NCI-H187 (cell line): ENCODE measurements at places on chromosomes 4 and X.

DNA sequence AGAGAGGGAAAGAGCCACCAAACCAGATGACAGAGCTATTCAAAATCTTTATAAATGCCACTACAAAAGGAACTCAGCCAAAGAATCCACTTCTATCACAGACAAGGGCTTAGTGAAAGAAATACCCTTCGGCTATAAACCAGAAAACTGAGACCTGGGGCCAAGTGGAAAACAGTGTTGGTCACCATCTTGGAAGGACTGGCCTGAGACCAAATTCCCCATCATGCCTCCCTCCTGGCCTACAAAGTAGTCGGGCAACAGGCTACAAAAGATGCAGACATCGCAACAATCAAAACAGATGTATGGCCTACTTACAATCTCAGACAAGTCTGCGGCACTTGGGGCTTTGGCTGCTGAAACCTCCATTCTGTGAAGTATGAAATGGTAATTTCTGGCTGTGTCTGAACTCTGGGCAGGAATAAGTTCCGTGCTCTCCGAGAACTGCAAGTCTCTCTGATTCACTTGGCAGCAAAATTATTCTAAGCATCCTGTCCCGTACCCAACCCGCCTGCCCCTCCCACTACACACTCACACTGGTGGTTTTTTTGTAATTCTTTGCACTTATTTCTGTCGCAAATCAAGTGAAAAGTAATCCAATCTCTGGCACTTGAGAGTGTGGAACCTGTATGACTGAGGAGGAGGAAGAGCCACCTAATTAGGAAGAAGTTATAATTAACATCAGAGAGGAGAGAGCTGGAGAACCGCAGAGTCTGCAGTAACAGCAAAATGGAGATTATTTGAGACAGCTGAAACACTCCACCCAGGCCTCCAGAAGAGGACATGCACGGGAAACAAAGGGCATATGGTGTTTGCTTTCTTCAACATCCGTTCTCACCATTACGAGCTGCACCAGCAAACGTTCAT lies 87.8 kb downstream of the SH3KBP1 start:
- no peak for DNase-seq

GRCh38 chr4:38678078-38678477 lies 14.1 kb downstream of the KLF3 start:
- DNase-seq = no peak

- DNase-seq = no peak
Measured at GRCh38 chr4:74933562-74934015, 673 bp downstream of the PARM1 start.

GRCh38 chr4:80237992-80238391 lies 28.5 kb upstream of the FGF5 start:
- no peak for DNase-seq

- no peak for DNase-seq
Measured at GRCh38 chr4:113738251-113738650, 23.3 kb downstream of the CAMK2D start.

GRCh38 chr4:81424336-81424735 lies 47.4 kb downstream of the RASGEF1B start:
- no peak for DNase-seq

DNA sequence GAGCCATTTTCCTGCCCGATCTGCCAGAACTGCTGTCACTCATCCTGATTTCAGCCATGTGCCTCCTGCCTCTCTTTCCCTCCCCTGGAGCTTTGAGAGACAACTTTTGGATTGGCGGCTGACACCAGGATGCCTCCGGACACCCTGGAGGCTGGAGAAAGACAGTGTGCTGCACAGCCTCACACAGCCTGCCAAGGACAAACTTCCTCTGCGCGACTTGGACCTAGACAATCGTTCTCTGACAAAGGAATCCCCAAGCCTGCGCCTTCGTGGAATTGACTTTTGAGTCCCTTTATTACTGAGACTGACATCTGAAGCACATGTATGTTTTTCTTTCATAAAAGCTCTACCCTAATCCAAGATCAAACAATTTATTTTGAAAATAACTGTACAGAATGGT lies 10.8 kb upstream of the LDB2 start:
- DNase-seq = no peak

DNA sequence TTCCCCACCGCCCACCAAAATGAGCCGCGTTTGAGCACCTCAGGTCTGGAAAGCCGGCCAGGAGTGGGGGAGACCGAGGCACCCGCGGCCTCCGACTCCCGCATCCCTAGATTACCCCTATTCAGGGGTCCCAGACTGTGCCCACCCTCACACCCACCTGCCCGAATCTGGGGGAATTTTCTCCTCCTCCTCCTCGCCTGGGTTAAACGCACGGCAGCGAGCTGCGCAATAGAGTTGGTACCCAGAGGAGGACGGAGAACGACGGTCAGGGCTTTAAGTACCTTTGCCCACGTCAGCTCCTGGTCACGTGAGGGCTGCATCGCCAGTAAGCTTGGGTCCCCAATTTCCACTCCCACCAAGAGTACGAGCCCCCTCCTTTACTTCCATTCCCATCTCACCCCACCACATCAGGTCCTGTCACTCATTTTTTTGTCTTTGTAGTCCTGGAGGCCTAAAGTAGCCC lies at the start of gene ARMCX2:
Gene ARMCX2, minus strand, starts transcription at position 250 of the 463 bp plus-strand sequence. CDS start 2,262 bp downstream, outside the sequence.
- DNase-seq = peak; percentile 74

GRCh38 chr4:140497405-140497746 lies 717 bp downstream of the MGAT4D start:
- no peak for DNase-seq

DNA sequence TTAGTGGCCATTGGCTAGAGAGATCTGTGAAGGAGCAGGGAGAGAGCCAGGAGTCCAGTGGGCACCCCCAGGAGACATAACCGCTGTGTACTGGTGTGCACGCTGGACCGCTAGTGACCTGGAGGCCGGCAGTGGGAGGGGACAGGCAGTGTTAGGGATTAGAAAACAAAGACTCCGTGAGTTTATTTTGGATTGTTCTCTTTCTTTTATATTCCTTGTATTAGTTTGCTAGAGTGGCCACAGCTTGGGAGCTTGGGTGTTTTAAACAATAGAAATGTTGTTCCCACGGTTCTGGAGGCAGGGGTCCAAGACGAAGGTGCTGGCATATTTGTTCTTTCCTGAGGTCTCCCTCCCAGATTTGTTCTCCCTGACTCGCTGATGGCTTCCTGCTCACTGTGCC lies 266.4 kb downstream of the RAPGEF2 start:
- DNase-seq = no peak

- no peak for DNase-seq
Measured at GRCh38 chrX:54994099-54994498, at the start of gene PFKFB1. TSS of gene PFKFB1 (minus strand) at chrX:54994188. CDS start at chrX:54994007, 181 bp downstream.

DNA sequence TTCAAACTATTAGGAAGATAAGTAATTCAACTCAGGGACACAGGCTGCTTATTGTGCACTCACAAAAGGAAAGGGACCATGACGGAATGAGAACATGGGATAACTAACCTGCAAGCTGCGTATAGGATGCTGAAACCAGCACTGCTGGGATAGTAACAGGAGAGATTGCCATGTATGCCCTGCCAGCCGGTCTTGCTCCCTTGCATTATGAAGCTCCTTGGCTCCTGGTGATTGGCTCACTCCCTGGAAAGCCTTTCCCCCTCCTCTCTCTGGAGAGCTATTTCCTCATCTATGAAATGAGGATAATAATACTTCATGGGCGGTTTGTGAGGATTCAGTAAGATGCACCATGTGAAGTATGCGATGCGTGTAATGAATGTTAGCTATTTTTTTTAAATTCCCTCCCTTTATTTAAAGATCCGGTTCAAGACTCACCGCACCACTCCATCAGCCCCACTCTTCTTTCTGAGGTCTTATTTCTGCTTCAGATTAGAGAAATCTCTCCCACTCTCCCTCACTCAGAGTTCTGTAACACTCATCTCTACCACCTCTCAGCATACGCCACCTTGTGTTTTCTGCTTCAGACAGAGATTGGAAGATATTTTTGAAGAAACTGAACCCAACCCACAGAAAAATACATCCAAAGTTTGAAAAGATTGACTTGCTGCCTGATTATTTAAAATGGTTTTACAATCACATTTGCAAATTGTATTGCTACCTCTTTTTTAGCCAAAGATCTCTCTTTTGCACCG lies 18.4 kb downstream of the MSMO1 start:
- DNase-seq = no peak

DNA sequence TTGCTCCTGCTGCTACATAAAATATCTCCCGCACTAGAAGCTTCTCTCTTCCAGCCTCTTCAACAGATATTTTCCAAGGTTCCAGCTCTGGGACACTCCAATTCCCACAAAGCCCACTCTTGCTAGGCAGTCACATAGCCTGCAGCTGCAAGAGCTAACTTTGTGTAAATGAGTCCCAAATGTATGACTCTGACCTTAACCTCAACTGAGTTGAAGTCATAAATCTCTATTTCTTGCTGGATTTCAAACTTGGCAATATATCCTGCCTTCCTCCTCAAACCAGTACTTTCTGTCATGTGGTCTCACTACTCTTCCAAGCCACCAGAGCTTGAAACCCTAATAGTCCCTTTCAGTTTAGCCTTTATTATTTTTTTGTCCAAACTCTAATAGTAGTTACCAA lies 315.4 kb upstream of the GRIA3 start:
- no peak for DNase-seq

- no peak for DNase-seq
Measured at GRCh38 chrX:109847257-109848187, 114.5 kb upstream of the ACSL4 start.

- no peak for DNase-seq
Measured at GRCh38 chr4:75995727-75996126, 5.0 kb upstream of the SDAD1 start.

- no peak for DNase-seq
Measured at GRCh38 chr4:4418676-4419390, 31.9 kb downstream of the NSG1 start.

DNA sequence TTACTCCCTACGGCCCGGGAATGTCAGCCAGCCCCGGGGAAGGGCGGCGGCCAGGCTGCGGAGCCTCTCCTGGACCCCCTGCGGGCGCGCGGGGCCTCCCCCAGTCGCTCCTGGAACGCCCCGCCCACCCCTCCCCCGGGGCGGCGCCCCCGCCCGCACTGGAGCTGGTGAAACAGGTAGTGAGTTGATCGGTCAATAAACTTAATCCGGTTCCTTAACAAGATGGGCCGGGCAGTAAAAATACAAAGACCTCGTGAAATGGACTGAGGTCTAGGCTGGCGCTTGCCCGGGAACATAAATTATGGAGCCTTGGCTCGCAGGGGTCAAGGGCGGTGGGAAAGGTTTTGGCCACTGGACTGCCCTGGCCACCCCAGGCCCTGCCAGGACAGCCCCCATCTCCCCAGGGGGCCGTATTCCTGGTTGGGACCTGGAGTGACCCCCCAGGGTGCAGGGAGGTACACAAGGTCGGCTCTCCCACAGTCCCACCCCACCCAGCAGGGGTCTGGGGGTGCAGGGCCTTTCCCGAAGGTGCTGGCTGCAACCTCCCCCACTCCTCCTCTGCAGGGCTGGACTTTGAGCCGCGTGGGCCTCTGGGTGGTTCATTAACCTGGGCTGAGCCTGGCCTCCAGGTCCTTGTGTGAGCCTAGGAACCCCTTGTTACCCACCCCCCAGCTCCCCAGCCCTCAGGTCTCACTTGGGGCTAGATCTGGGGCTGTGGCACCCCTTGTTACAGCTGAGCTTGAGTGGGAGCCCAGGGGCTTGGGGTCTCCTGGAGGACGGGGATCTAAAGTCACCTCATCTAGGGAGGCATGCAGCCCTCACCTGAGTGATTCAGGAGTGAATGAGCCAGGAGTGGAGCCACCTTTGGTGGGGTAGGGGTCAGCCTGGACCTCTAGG lies 2.5 kb downstream of the FGFR3 start:
- no peak for DNase-seq

- no peak for DNase-seq
Measured at GRCh38 chrX:56792270-56793111, 63.4 kb downstream of the NBDY start.

DNA sequence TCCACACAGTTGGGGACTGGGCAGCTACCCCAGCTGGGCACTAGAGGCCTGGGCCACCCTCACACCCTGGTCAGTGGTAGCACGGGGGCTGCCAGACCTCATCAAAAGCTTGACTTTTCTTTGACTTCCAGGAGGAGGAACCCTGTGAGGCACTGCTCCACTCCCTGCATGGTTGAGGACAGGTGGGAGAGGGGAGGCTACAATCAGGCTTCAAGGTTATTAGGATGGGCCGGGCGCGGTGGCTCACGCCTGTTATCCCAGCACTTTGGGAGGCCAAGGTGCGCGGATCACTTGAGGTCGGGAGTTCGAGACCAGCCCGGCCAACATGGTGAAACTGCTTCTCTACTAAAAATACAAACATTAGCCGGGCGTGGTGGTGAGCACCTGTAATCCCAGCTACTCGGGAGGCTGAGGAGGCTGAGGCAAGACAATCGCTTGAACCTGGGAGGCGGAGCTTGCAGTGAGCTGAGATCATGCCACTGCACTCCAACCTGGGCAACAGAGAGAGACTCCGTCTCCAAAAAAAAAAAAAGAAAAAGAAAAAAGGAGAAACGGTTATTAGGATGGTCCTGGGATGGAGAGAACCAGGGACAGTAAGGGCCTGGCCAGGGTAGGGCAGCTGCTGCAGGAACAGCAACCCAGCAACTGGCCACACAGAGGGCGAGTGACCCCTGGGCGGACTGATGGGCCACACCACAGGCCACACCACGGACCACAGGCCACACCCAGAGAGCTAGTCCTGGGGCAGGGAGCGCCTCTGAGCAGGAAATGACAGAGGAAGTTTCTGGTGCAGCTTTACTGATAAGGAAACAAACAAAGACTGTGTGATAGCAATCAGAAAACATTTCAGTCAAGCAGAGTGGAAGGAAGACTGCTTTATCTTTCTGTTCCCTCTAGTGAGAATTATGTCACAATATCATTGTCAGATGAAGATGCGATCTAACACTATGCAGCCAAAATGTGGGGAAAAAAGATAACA lies 20.5 kb upstream of the OPN1LW start:
- no peak for DNase-seq

DNA sequence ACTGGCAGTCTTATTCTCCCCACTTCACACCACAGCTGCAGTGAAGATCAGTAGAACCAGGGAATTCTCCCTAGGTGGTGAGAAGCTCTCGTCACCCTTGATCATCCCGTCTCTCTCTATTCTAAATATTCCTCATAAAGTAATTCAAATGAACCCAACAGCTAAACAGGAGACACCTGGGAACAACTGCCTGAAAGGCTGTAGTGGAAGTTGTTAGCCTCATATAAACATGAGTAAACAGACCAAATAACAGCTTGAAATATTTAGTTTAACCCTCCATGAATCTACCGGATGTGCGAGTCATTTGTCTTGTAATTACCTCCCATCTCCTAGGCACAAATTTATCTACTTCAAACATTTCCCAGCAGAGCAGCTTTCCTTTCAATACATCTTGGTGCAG lies 30.4 kb upstream of the APELA start:
- no peak for DNase-seq

- no peak for DNase-seq
Measured at GRCh38 chrX:13389501-13389900, 69.6 kb upstream of the ATXN3L start.

DNA sequence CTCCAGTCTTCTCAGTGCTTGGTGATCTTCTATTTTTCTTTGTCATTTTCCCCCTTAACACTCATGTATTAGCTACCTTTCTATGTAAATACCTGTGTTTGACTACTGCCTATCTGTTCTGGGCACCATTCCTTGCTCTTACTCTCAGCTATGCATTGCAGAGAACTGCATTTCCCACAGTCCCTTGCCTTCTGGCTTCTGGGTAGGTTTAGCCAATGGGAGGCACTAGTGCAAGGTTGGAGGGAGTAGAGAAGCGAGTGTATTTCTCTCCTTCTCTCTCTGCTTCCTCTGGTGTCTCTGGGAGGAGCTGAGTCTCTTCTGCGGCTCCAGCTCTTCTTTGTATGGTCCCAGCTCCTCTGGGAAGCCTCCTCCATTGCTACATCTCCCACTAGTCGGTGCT lies 50.5 kb downstream of the CWH43 start:
- no peak for DNase-seq
